ENCODE measurements at places on chromosomes 6 and 20.

DNA sequence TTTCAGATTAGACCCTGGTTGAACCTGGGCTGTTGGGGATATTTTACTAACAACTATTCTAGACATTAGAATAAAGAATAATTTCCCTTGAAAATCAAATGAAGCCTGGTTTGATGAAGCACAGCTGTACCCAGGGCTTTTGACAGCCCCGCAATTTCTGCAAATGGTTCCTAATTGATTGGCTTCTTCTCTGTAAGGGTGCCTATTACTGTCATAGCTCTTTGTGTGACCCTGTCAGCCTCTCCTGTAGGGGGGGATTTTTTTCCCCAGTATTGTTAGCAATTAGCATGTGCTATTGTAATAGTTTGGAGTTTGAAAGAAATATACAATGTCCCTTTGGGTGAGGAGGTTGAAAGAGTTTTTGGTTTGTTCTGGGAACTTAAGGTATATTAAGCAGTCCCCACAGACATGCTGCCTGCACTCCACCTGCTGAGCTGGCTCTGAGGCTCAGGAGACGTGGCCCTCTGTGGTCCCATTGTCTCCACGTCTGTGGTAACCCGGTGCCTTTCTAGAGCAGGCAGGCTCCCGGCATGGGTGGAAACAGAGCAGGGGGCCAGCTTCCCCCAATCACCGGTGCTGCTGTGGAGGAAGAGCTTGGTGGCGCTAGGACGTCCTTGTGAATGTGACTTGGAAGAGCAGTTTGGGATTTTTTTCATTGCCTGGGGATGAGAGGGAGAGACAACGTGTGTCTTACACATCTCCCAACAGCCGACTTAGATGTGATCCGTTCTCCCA is 47.3 kb upstream of the CLDN20 start:
- peak; percentile 58 for DNase-seq

DNA sequence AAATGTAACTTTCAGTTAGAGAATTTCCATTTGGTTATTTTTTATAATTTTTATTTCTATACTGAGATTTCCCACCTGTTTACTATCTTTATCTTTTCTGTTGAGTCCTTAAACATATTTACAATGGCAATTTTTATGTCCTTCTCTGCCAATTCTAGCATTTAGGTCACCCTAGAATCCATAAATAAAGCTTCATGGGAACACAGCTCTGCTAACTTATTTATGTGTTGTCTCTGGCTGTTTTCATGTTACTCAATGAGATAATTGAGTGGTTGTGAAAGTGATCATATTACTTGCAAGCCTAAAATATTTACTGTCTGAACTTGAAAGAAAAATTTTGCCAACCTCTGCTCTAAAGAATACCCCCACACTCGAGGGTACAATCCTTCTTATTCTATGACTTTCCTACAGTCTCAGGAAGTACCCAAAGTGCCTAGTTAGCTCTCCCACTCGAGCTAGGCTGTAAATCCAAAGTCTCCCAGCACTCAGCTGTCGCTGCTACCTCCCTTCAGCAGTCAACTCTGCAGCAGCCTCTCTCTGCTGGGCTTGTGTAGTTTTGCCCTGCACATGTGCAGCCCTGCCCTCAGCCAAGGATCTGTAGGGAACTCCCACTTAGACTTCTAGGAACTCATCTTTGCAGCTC is 53.5 kb upstream of the GCLC start:
- DNase-seq = no peak

GRCh38 chr6:12769556-12770256 is 53.1 kb downstream of the PHACTR1 start:
- no peak for DNase-seq

DNA sequence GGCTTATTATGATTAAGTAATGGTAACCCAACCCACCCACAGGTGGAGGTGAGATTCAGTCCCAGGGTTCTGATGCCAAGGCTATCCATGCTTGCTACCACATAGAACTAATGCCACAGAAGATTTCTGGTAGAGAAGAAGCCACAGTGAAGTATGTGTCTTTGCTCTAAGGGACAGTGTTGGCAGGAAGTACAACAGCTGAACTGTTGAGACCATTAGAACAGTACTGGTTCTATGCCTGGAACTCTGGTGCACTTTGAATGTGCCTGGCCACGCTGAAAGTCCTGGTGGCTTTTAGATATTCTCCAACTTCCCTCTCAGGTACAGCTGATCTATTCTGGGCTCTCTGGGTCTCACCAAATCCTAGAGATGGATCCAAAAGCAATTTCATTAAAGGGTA is 7.8 kb downstream of the STX7 start:
- DNase-seq = no peak

DNA sequence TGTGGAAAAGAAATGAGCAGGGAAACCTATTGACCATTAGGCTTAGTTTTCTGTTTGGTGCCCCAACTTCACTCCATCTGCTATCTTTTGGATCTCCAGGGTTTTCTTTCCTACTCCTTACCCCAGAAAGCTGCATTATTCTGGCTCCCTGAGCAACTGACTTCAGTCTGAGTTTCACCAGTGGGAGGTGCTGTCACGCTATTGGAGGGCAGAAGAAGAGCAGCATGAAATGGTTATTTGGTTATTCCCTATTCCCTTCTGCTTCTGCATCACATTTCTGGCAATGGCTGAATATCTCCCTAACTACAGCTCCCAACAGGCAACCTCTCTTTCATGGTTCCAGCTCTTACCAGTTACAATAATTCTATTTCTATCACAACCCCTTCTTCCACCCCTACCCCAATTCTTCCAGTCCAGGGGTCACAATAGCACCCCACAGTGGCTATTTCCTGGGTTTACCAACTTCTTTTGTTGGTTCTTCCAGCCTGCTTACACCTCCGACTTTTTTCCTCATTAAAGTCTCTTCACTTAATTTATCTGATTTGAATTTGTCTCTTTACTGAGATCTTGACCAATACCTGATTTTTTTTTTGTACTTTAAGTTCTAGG is 311.5 kb downstream of the PLCB1 start:
- DNase-seq = no peak

DNA sequence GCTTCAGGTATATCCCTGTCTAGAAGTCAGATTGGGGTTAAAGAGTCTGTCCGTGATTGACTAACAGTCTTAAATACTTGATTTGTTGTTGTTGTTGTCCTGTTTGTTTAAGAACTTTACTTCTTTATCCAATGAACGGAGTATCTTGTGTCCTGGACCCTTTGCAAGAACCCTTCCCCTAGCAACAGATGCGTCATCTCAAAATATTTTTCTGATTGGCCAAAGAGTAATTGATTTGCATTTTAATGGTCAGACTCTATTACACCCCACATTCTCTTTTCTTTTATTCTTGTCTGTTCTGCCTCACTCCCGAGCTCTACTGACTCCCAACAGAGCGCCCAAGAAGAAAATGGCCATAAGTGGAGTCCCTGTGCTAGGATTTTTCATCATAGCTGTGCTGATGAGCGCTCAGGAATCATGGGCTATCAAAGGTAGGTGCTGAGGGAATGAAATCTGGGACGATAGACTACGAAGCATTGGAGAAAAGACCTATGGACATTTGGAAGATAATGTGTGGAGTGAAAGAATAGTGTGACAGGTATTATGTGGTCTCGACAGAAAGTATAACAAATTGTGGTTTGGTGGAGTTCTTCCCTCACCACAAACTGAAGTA is at the start of gene HLA-DRA:
Gene HLA-DRA (plus strand): TSS at position 286 of the 613 bp plus-strand sequence. CDS start 64 bp downstream, at position 350.
- no peak for DNase-seq

- no peak for DNase-seq
Measured at GRCh38 chr6:56751604-56752003, 108.9 kb upstream of the DST start.

DNA sequence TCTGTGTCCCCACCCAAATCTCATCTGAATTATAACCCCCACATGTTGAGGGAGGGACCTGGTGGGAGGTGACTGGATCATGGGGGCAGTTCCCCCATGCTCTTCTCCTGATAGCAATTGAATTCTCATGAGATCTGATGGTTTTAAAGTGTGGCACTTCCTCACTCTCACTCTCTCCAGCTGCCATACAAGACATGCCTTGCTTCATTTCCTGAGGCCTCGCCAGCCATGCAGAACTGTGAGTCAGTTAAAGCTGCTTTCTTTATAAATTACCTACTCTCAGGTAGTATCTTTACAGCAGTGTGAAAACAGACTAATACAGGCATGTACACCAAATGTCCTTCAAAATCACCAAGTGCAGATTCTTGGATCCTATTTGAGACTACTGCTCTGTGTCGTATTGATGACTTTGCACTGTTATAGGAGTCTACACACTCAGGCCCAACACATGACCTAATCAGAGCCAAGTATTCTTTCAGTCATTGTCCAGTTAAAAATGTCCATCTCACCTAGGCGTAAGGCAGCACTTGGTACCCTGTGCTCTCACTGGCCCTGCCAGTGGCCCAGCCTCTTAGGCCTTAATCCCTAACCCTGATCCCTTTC is 52.8 kb upstream of the UST start:
- no peak for DNase-seq

DNA sequence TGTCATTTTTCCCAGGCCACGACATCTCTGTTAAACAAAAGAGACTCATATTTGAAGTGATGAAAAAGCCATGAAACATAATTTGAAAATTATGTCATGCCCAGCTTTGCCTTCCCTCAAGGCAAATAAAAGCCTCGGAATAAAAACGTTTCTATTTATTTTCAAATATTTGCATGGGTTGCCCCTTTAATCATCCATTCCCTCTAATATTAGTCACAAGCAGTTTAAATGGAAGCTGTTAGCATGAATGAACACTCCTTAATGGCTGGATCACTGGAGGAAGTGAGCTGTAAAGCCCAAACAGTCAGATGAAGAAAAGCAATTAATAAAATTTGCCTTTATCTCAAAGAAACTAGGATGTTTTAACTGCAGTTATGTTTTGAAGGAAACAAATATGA is 69.3 kb upstream of the STMND1 start:
- DNase-seq = no peak

GRCh38 chr6:132412656-132413498 is 11.6 kb upstream of the MOXD1 start:
- DNase-seq = no peak

- DNase-seq = no peak
Measured at GRCh38 chr20:53763707-53764414, 170.2 kb upstream of the ZNF217 start.

DNA sequence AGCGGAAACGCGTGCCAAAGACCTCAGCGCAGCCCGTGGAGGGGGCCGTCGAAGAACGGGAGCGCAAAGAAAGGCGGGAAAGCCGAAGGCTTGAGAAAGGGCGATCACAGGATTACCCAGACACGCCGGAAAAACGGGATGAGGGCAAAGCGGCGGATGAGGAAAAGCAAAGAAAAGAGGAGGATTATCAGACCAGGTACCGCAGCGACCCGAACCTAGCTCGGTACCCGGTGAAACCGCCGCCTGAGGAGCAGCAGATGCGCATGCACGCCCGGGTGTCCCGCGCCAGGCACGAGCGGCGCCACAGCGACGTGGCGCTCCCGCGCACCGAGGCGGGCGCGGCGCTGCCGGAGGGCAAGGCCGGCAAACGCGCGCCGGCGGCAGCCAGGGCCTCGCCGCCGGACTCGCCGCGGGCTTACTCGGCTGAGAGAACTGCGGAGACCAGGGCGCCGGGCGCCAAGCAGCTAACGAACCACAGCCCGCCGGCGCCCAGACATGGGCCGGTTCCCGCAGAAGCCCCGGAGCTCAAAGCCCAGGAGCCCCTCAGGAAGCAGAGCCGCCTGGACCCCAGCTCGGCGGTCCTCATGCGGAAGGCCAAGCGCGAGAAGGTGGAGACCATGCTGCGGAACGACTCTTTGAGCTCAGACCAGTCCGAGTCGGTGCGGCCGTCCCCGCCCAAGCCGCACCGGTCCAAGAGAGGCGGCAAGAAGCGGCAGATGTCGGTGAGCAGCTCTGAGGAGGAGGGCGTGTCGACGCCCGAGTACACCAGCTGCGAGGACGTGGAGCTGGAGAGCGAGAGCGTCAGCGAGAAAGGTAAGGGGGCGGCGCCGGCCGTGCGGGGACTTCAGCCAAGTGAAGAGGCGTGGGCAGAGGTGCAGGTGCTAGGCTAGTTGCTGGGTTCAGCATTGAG is 296.2 kb downstream of the RIMS1 start:
- DNase-seq = peak; percentile 73

DNA sequence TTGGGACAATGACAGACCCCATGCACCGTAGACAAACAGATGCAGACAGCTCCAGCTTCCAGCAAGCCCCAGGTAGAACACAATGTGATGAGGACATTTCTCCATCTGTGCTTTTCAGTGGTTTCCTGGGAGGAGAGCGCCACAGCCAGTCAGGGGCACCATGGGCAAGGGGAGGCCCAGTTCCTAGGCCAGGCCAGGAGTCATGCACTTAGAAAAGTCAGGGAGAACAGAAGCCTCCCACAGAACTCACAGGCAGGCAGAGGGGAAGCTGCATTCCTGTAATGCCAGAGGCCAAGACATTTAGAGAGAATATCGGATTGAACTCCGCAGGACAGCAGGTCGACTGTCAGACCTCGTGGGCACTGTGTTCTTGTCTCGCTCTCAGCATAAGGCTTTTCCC is 9.2 kb downstream of the SYNDIG1 start:
- DNase-seq = no peak

DNA sequence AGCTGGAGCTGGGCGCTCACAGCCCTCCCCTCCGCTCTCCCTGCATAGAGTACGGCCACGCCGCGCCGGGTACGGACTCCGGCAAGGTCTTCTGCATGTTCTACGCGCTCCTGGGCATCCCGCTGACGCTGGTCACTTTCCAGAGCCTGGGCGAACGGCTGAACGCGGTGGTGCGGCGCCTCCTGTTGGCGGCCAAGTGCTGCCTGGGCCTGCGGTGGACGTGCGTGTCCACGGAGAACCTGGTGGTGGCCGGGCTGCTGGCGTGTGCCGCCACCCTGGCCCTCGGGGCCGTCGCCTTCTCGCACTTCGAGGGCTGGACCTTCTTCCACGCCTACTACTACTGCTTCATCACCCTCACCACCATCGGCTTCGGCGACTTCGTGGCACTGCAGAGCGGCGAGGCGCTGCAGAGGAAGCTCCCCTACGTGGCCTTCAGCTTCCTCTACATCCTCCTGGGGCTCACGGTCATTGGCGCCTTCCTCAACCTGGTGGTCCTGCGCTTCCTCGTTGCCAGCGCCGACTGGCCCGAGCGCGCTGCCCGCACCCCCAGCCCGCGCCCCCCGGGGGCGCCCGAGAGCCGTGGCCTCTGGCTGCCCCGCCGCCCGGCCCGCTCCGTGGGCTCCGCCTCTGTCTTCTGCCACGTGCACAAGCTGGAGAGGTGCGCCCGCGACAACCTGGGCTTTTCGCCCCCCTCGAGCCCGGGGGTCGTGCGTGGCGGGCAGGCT is 4.6 kb downstream of the KCNK15 start:
- DNase-seq = no peak

- no peak for DNase-seq
Measured at GRCh38 chr6:126786262-126786661, 332.2 kb upstream of the RSPO3 start.

DNA sequence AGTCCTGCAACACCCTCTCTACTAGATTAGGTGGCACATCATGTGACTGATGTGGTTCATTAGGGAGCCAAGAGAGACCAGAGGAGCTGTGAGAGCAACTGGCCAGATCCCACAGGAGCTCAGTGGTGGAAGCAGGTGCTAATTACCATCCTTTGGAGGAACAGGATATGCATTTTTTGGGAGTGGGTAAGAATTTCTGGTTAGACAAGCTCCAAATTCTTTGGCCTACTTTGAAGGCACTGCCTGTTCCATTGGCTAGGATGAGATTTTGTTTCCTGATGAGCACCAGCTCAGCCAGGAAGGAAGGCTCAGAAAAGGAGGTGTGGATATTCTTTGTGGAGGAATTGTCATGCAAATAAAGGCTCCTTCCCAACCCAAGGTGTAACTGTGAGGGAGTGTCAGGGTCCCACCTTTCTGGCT is 130.3 kb upstream of the BMP2 start:
- no peak for DNase-seq

Measured in ecto neural progenitor cell (in vitro differentiated cells).